ENCODE measurements at places on chromosomes 12 and 14.

- no peaks in the 10 kb centered on the region for H3K4me1 ChIP-seq
- no peak overlapping the region for H3K4me3 ChIP-seq
- H3K27ac ChIP-seq: no peak overlapping the region
- DNase-seq: no peak
- H3K27me3 ChIP-seq: no peaks in the 10 kb centered on the region
These were observed 27.9 kb downstream of the DYRK4 start for GRCh38 chr12:4589941-4590340.

- H3K4me1 ChIP-seq: peaks cover 22% of the 10 kb centered on the region
- no peak overlapping the region for H3K27ac ChIP-seq
- H3K27me3 ChIP-seq: peaks cover 13% of the 10 kb centered on the region
These were observed 5.9 kb downstream of the MMP17 start for GRCh38 chr12:131833896-131834641.

- H3K4me3 ChIP-seq: no peak overlapping the region
- H3K4me1 ChIP-seq: no peaks in the 10 kb centered on the region
- peaks cover 6% of the 10 kb centered on the region for H3K36me3 ChIP-seq
- peaks cover 54% of the 10 kb centered on the region for H3K27me3 ChIP-seq
- H3K27ac ChIP-seq: no peak overlapping the region
- no peak for DNase-seq
These were observed 6.9 kb downstream of the SHMT2 start for GRCh38 chr12:57236201-57236924.

- H3K36me3 ChIP-seq: no peaks in the 10 kb centered on the region
- no peak for DNase-seq
- no peaks in the 10 kb centered on the region for H3K4me1 ChIP-seq
- H3K4me3 ChIP-seq: no peak overlapping the region
These were observed 27.7 kb downstream of the UBR7 start for GRCh38 chr14:93234798-93235197.

DNA sequence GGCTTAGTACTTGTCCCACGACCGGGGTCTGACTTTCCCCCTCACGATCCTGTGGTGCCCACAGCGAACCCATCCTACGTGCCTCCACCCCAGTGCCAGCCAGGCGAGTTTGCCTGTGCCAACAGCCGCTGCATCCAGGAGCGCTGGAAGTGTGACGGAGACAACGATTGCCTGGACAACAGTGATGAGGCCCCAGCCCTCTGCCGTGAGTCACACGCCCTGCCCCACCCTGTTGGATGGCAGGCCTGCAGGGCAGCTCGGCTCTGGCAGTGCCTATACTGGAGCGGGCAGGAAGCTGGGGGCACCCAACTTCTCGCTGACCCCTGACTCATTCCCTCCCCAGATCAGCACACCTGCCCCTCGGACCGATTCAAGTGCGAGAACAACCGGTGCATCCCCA, 18.3 kb upstream of the LRP1-AS start:
- no peak for DNase-seq
- H3K36me3 ChIP-seq: peaks cover 15% of the 10 kb centered on the region

DNA sequence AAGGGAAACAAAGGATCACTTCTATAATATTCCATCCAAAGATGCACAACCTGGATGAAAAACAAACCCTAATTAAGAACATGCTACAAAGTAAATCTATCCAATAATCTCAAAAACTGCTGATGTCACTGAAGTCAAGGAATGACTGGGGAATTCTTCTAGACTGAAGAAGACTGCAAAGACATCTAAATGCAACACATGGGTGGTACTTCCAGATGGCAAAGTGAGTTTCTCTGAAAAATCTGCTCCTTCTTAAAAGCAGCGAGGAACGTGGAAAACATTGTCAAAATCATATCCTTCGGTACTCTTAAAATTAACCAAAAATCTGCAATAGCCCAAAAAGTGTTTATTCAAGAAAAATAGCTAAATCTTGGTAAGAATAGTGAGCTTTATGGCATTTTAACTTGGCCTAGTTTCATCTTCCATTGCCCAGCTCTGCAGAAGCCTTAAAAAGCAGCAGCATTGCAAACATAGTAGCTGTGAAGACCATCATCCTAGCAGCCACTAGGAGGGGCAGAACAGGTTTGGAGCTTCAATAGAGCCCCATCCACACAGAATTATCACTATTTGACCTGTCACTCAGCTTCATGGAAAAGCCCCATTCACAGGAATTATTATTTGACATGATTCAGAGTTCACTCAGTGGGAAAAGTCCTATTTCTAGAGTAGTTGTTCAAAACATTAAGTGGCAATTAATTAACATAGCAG, 7.4 kb downstream of the CLEC14A start:
- H3K4me3 ChIP-seq: no peak overlapping the region
- DNase-seq: no peak
- no peak overlapping the region for H3K27ac ChIP-seq
- H3K4me1 ChIP-seq: no peaks in the 10 kb centered on the region

- DNase-seq: no peak
- H3K36me3 ChIP-seq: no peaks in the 10 kb centered on the region
- no peak overlapping the region for H3K4me3 ChIP-seq
- H3K27me3 ChIP-seq: no peaks in the 10 kb centered on the region
These were observed 58.4 kb downstream of the SLC25A47 start for GRCh38 chr14:100381395-100382105.

GRCh38 chr14:25833341-25834126, 764.3 kb downstream of the NOVA1 start:
- DNase-seq: peak; percentile 73
- H3K36me3 ChIP-seq: no peaks in the 10 kb centered on the region
- H3K4me1 ChIP-seq: no peaks in the 10 kb centered on the region
- no peak overlapping the region for H3K4me3 ChIP-seq
- H3K27ac ChIP-seq: no peak overlapping the region

- no peak overlapping the region for H3K4me3 ChIP-seq
- no peaks in the 10 kb centered on the region for H3K4me1 ChIP-seq
- DNase-seq: no peak
- H3K27ac ChIP-seq: no peak overlapping the region
- no peaks in the 10 kb centered on the region for H3K36me3 ChIP-seq
These were observed 47.5 kb downstream of the SINHCAF start for GRCh38 chr12:31278424-31278823.

DNA sequence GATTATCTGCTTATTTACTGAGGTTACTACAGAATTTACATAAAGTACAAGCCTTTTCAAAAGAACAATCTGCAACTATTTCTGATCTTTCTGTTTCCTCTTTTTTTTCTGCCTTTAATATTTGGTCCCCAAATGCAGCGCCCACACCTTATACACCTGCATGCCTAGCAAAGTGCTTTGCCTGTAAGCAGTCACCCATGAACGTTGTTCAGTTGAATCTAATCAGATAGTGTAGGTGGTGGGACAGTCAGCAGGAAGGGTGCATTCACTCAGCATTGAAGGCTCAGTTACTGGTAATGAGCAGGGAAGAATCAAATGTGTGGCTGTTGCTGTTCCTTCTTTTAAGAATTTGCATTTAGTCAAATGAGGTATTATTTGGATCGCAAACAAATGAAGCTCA, 108.4 kb downstream of the GPR135 start:
- peak overlapping the region; percentile 40 for H3K27ac ChIP-seq
- no peak overlapping the region for H3K4me3 ChIP-seq

DNA sequence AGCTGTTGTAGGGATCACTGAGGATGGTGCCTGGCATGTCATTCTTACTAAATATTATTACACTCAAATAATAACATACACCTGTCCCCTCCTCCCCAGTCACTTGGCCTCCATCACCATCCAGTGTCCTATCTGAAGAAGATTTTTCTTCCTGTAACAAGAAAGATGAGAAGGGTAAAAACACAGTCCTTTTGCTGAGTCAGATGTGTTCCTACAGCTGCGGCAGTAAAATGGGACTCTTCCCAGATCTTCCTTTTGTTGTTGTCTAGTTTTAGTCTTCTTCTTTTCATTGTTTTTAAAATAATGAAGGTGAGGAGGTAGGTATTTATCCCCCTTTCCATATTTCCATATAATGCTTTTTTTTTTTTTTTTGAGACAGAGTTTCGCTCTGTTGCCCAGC, 83.1 kb upstream of the RFLNA start:
- no peak for DNase-seq
- H3K4me3 ChIP-seq: no peak overlapping the region
- H3K27me3 ChIP-seq: no peaks in the 10 kb centered on the region
- H3K4me1 ChIP-seq: no peaks in the 10 kb centered on the region
- H3K36me3 ChIP-seq: no peaks in the 10 kb centered on the region
- no peak overlapping the region for H3K27ac ChIP-seq

DNA sequence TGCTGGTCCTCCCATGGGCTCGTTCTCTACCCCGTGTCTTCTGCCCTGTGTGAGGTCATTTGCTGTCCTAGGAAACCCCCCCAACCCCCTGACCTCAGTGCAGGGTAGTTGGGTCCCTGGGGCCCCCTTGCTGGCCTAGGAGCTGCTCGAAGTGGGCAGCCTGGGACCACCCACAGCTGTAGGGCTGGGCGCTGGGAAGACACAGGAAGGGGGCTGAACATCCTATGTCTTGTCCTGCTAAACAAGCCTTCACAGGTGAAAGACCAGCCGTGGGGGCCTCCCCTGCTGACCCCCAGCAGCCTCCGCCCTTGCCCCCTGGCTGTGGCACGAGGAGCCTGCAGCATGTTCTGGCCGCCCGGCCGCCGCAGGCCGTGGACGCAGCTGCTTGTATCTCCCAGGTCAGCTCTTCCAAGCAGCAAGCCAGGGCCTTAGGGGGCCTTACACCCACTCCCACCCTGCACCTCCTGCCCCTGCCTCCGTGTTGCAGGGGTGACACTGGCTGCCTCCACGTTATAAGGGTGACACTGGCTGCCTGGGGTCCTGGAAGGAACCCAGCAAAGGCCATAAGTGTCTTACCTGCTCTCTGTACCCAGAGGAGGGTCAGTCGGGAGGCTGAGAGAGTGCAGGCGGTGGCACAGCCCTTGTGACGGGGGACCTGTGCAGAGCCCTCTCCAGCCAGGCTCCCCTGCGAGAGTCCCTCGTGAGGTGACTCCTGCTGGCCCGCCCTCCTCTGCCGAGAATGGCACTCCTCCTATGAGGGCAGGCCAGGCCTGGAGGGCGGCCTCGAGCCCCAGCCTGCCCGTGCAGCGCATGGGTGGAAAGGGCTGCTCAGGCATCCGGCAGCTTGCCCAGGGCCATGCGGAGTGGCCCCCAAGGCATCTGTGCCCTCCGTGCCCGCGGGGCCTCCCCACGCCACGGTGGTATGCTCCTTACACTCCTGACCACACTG, 11.5 kb upstream of the TEX22 start:
- no peak for DNase-seq
- no peak overlapping the region for H3K4me3 ChIP-seq
- H3K4me1 ChIP-seq: no peaks in the 10 kb centered on the region
- no peak overlapping the region for H3K27ac ChIP-seq
- peaks cover 4% of the 10 kb centered on the region for H3K36me3 ChIP-seq

DNA sequence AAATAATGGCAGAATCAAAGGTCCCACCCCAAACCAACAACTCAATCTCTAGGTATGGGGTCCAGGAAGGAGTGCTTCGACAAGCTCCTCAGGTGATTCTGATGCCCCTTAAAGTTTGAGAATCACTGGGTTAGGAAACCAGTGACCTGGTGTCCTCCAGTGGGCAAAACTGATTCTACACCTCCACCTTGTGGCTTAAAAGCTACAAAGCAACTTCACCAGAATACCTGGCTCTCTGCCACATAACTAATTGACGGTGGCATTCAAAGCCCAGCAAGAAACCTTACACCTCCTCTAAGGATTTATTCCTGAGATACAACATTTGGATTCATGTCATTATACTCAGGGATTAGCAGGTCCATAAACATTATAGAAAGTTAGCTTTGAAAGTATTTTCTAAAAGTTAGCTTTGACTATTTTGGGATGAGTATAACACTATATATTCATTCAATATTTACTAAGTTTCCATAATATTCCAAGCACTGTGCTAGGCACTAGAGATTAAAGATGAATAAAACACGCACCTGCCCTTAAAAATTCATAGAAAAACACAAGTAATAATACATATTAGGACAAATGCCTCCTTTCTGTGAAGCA, 45.4 kb downstream of the DCAF5 start:
- H3K4me3 ChIP-seq: no peak overlapping the region
- no peaks in the 10 kb centered on the region for H3K27me3 ChIP-seq
- H3K27ac ChIP-seq: no peak overlapping the region
- peaks cover 8% of the 10 kb centered on the region for H3K36me3 ChIP-seq

DNA sequence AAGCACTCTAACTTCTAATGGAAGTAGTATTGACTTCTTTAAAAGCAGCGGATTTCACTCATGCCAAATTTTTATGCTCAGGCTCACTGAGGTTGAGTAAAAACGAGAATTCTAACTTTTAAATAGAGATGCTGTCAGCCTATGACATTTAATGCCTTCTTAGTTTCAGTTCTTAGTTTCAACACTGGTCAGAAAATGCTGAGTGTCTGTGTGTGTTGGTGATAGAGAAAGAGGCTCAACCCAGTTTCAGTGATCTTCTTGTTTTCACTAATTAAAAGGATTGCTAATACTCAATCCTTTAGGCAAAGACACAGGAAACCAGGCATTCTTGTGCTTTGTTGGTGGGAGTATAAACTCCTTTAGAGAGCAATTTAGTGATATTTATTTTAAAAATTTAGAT, 31.0 kb downstream of the PEBP1 start:
- H3K36me3 ChIP-seq: peaks cover 19% of the 10 kb centered on the region
- H3K27ac ChIP-seq: no peak overlapping the region
- DNase-seq: no peak
- no peaks in the 10 kb centered on the region for H3K27me3 ChIP-seq
- no peak overlapping the region for H3K4me3 ChIP-seq

DNA sequence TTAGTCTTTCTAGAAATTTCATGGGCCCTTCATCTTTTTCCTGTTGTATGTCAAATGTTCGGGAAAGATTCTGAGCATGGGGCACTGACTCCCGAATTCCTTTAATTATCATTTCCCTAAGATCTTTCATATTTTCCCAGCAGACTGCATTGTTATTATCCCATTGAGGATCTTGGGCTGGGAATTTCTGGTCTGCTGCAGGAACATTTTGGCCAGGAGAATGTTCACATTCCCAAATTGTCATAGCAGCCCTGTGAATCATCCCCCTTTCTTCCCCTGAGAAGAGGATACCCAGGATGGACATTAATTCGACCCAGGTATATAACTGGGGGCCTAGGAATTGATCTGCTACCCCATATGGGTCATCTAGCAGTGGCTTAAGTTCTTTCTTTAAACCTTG, 112.5 kb downstream of the RIN3 start:
- no peak overlapping the region for H3K27ac ChIP-seq
- H3K27me3 ChIP-seq: no peaks in the 10 kb centered on the region
- H3K36me3 ChIP-seq: peaks cover 2% of the 10 kb centered on the region
- no peak overlapping the region for H3K4me3 ChIP-seq
- DNase-seq: no peak

GRCh38 chr12:112798048-112798760, 6.7 kb downstream of the RPH3A start:
- H3K4me3 ChIP-seq: no peak overlapping the region
- DNase-seq: no peak
- H3K4me1 ChIP-seq: no peaks in the 10 kb centered on the region
- H3K36me3 ChIP-seq: no peaks in the 10 kb centered on the region
